ENCODE measurements at places on chromosomes 4 and X. TPM values are rescaled to one million over a fixed set of nuclear protein-coding genes. Genes with fewer than 3 reads are reported as not detected.

The CDKL2 gene
- 1.9 TPM for total RNA-seq

The AMTN gene
- not detected for total RNA-seq

DNA sequence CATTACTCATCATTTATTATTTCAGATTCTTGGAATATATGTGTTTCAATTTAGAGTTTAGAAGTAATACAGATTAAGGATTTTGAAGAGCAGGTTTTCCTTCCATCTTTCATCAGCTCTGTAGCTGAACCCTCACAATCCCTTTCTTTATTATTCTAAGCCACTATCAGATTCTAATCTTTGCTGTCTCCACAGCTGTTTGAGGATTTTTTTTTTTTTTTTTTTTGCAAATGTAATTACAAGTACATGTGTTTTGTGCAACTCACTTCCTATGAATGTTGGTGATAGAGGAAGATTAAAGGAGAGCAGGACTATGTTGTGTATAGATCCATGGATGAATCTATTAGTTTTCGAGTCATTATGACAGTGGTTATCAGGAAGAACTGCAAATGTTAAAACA is 87.4 kb upstream of the TENM3 start:
- H3K4me1 ChIP-seq = peaks cover 14% of the 10 kb centered on the region
- no peaks in the 10 kb centered on the region for H3K27me3 ChIP-seq
- H3K27ac ChIP-seq = no peak overlapping the region
- no peak overlapping the region for H3K4me3 ChIP-seq
- no peaks in the 10 kb centered on the region for H3K36me3 ChIP-seq
- no peak for DNase-seq

DNA sequence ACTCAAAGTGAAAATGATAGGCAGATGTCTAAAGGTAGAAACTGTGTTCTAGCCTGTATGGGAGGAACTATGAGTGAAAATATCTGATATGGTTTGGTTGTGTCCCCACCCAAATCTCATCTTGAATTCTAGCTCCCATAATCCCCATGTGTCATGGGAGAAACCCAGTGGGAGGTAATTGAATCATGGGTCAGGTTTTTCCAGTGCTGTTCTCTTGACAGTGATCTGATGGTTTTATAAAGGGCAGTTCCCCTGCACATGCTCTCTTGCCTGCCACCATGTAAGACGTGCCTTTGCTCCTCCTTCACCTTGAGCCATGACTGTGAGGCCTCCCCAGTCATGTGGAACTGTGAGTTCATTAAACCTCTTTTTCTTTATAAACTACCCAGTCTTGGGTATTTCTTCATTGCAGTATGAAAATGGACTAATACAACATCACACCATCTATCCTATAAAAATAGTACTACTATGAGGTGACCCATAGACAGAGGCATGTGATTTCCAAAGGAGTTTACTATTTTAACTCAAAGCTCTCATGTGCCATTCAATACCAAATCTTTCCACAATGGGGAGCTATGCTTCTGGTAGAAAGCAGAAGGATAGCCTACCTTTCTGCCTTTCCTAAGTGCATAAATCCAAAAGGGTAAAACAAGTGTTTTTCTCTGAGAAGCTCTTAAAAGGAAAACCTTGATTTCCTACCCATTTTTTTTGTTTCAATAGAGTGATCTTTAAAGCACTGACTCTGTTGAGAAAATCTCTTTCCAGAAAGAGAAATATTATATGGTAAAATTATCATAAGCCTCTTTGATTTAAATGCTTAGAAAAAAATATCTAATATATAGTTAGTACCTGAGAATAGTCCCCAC is 38.8 kb downstream of the SEC31A start:
- H3K27me3 ChIP-seq = no peaks in the 10 kb centered on the region
- no peak for DNase-seq
- H3K4me1 ChIP-seq = no peaks in the 10 kb centered on the region
- no peak overlapping the region for H3K4me3 ChIP-seq
- peak overlapping the region; percentile 57 for H3K27ac ChIP-seq
- 0 out of 2 replicates have a peak, but pooled peaks cover 1% of the 10 kb centered on the region for H3K36me3 ChIP-seq

The KLHL34 gene
- total RNA-seq = not detected

- H3K4me3 ChIP-seq = no peak overlapping the region
- H3K4me1 ChIP-seq = no peaks in the 10 kb centered on the region
- no peaks in the 10 kb centered on the region for H3K36me3 ChIP-seq
- DNase-seq = no peak
- no peaks in the 10 kb centered on the region for H3K27me3 ChIP-seq
These were observed 328.6 kb downstream of the ARHGAP10 start for GRCh38 chr4:148060264-148061140.

DNA sequence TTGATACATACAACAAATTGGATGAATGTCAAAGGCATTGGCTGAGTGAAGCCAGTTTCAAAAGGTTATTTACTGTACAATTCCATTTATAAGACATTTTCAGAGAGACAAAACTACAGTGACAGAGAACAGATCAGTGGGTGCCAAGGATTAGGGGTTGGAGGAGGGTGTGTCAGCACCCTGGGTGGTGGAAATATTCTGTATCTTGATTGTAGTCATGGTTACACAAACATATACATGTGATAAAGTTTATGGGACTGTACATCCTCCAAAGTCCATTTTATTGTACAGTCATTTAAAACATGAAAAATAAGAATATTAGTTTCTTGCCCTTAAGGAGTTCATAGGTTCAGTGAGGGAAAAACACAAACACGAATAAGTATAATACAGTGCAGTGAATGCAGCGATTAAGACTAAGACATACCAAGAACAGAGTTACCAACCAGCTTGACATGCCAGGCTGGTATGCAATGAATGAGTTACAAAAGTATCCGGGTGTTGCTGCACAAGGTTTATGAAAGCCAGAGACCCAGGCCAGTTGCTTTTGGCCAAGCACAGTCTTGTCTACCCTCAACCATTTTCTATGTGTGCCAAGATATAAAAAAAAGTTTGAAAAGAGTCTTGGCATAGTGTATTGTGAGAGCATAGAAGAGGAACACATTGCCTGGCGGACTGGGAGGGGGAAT is 123.6 kb downstream of the MSL3 start:
- no peak overlapping the region for H3K27ac ChIP-seq
- DNase-seq = no peak
- no peaks in the 10 kb centered on the region for H3K36me3 ChIP-seq
- no peaks in the 10 kb centered on the region for H3K27me3 ChIP-seq

DNA sequence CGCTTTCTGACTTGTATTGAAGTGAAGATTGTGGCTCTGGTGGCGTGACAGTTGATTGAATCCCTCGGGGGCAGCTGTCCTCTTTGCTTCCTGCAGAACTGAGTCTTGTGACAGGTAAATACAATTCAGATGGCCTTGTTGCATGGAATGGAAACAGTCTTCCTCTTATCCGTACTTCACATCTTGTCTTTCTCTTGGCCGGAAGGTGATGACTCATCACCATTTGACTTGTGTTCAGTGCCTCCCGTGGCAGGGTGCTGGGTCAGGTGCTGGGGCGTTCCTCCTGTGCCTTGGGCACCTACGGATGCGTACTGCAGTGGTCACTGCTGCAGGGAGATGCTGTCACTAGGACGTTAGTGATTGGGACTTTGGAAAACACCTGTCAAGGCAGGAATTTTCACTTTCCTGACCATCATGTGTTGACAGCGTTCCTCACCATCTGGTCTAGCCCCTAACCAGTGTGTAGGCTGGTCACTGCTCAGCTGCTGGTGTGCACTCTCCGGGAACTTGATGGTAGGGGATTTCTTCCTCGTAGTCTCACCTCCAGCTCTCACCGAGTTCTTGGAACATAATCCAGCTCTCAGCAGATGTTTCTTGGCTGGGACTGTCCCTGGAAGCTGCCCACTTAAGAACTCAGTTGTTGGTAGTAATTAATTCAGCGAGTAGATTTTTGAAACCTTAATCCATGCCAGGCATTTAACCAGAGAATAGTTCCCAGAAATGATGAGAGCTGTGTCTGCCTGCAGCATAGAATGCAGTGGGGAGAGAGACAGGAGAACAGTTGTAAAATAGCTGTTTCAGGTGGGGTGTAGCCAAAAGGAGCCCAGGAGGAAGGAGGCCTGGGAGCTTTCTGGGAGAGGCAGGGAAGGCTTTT is 7.2 kb downstream of the TBC1D14 start:
- peaks cover 20% of the 10 kb centered on the region for H3K4me1 ChIP-seq
- no peaks in the 10 kb centered on the region for H3K27me3 ChIP-seq
- DNase-seq = no peak
- H3K36me3 ChIP-seq = no peaks in the 10 kb centered on the region

GRCh38 chr4:100823066-100823992 is 305.5 kb upstream of the EMCN start:
- no peaks in the 10 kb centered on the region for H3K27me3 ChIP-seq
- no peaks in the 10 kb centered on the region for H3K4me1 ChIP-seq
- H3K27ac ChIP-seq = no peak overlapping the region

- no peak overlapping the region for H3K27ac ChIP-seq
- H3K27me3 ChIP-seq = peaks cover 2% of the 10 kb centered on the region
- no peak overlapping the region for H3K4me3 ChIP-seq
- peaks cover 4% of the 10 kb centered on the region for H3K4me1 ChIP-seq
- H3K36me3 ChIP-seq = no peaks in the 10 kb centered on the region
These were observed 148.6 kb upstream of the TTC29 start for GRCh38 chr4:147094238-147094637.

DNA sequence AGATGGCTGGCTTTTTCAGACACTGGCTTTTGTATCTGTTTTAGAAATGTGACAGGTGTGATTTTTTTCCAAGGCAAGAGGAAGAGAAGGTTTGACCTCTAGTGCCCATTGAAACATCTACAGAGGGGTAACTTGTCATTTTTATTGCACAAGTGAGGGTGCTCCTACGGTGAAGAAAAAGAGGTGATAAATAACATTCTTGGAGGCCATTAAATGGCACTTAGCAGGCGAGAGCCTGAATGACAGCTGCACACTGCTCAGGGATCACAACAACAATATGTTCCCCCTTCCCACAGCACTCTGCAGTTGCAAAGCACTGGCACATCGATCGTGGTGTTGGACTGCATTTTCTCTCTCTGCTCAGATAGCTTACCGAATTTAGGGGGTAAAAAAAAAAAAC is 22.9 kb downstream of the FAM184B start:
- DNase-seq = no peak
- no peak overlapping the region for H3K27ac ChIP-seq
- no peaks in the 10 kb centered on the region for H3K27me3 ChIP-seq
- 0 out of 2 replicates have a peak, but pooled peaks cover 3% of the 10 kb centered on the region for H3K4me1 ChIP-seq
- no peak overlapping the region for H3K4me3 ChIP-seq

DNA sequence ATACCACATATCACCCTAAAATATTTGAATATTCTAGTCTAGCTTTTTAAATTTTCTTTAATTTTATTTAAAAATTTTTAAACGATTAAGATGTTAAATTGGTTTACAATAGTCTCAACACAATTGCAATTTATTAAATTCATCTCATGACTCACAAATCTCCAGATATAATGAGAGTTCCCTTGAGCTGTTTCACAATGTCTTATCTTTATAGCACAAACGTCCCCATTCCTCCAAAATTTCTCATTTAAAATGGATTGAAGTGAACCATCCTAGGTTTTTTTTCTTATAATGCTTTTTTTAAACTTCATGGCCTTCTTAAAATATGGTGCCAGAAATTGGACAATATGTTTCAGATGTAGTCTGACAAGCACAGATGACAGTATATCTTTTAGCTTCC is 204.4 kb downstream of the GABRB1 start:
- no peaks in the 10 kb centered on the region for H3K27me3 ChIP-seq
- H3K27ac ChIP-seq = no peak overlapping the region
- H3K4me1 ChIP-seq = no peaks in the 10 kb centered on the region
- no peak for DNase-seq
- H3K4me3 ChIP-seq = no peak overlapping the region
- no peaks in the 10 kb centered on the region for H3K36me3 ChIP-seq

- no peaks in the 10 kb centered on the region for H3K36me3 ChIP-seq
- H3K27ac ChIP-seq = no peak overlapping the region
- H3K27me3 ChIP-seq = no peaks in the 10 kb centered on the region
- no peak overlapping the region for H3K4me3 ChIP-seq
These were observed 27.8 kb downstream of the BANK1 start for GRCh38 chr4:101818362-101818761.

- H3K27ac ChIP-seq = no peak overlapping the region
- no peaks in the 10 kb centered on the region for H3K27me3 ChIP-seq
- DNase-seq = peak; percentile 3
- H3K4me3 ChIP-seq = no peak overlapping the region
These were observed 271.6 kb downstream of the CENPC start for GRCh38 chr4:67273666-67274065.

DNA sequence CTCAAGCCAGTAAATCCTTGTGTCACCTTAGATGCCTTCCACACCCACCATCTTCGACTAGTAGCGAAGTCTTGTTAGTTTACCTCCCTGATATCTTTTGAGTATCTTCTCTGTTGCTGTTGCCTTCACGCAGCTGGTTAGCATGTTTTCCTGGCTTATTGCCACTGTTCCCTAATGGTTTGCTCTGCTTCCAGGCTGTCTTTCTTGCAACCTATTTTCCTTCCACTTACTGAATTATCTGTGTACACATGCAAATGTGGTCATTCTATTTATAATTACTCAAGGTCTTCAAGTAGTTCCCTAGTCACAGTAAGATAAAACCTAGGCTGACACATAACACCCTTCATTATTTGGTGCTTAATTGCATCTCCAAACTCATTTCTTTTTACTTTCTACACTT is 89.5 kb downstream of the UGT8 start:
- no peaks in the 10 kb centered on the region for H3K4me1 ChIP-seq
- H3K27ac ChIP-seq = no peak overlapping the region
- no peaks in the 10 kb centered on the region for H3K27me3 ChIP-seq
- H3K36me3 ChIP-seq = no peaks in the 10 kb centered on the region

- no peak overlapping the region for H3K27ac ChIP-seq
- no peaks in the 10 kb centered on the region for H3K27me3 ChIP-seq
- no peak overlapping the region for H3K4me3 ChIP-seq
- no peaks in the 10 kb centered on the region for H3K4me1 ChIP-seq
- no peaks in the 10 kb centered on the region for H3K36me3 ChIP-seq
These were observed 58.1 kb downstream of the SLC10A6 start for GRCh38 chr4:86791126-86791525.

The UCP1 gene
- 0.51 TPM for total RNA-seq

DNA sequence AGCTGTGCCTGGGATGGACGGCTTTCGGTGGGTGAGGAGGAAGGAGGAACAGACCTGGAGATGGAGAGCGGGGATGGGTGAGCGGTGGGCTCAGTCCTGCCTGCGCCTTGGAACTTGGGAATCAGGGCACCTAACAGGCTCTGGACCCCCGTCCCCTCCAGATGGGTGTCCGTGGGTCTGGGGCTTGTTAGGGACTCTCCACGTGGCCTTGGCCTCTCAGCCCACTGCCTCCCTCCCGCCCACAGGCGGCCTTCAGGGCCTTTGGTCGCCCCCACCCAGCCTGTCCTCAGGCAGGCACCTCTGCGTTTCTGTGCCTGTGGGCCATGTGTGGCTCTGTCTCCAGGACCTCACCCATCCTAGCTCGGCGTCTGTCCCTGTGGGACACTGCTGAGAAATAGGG is 29.0 kb downstream of the TRMT44 start:
- H3K27ac ChIP-seq = no peak overlapping the region
- H3K4me1 ChIP-seq = peaks cover 14% of the 10 kb centered on the region
- H3K27me3 ChIP-seq = no peaks in the 10 kb centered on the region
- DNase-seq = no peak
- H3K36me3 ChIP-seq = peaks cover 2% of the 10 kb centered on the region

GRCh38 chr4:104907074-104907649 is 239.5 kb upstream of the TET2 start:
- H3K27ac ChIP-seq = no peak overlapping the region
- H3K4me1 ChIP-seq = no peaks in the 10 kb centered on the region
- no peaks in the 10 kb centered on the region for H3K27me3 ChIP-seq
- no peak overlapping the region for H3K4me3 ChIP-seq

Measured in Caco-2 (cell line).